ENCODE measurements at places on chromosomes 1 and 21.

DNA sequence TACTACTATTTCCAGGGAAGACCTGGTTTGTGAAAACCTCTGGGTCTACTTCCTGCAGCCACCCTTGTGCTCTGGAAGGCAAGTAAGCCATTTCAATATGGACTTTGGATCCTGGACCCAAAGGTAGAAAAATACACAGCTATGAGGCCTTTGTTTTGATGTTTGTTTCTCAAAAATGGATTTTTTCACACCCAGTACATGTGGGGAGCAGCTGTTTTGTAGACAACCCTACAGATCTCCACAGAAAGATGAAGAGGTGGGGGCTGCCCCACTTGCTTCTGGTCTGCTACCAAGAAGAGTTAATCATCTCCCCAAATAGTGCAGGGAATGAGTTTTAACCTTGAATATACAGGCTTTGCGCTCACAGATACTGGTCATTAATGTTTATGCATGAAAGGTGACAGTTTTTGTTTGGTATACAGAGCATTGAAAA is 29.2 kb downstream of the ZNF281 start:
- DNase-seq = no peak

GRCh38 chr1:1540818-1541628 is 599 bp upstream of the TMEM240 start:
- no peak for DNase-seq

GRCh38 chr1:50348449-50349241 is 74.6 kb downstream of the DMRTA2 start:
- peak; percentile 31 for DNase-seq

GRCh38 chr1:218341325-218341724 is 3.8 kb upstream of the TGFB2 start:
- DNase-seq = no peak

GRCh38 chr21:23982546-23982945 is 1624.7 kb downstream of the MRPL39 start:
- no peak for DNase-seq

DNA sequence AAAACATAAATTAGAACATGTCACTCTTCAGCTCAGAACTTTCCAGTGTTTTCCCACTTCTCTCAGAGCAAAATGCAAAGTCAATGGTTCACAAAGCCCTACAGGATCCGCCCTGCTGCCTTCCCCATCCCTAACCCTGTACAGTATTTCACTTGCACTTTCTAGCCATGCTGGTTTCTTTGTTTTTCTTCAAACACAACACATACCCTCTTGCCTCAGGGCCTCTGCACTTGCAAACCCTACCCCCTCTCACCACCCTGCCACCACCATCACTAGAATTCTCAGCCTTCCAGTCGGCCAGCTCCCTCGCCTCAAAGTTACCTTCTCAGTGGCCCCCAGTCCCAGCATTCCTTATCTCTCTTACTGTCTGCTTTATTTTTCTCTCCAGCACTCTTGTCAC is 17.6 kb downstream of the TEX35 start:
- no peak for DNase-seq

DNA sequence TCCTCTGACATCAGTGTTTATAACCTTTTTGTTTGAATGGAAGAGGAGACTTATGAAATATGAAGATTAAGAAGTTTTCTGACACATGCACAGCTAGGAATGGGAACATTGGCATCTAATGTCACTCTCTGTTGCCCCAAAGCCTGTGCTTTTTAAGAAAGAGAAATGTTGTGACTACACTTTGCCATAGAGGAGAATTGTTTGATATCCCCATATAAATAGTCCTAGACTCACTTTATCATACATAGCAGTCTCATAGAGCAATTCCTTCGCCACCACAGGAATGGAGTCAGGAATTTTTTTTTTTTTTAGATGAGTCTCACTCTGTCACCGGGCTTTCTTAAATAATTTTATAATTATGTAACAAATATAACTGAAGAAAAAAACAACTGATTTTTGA is 1.5 kb downstream of the KRTAP21-3 start:
- DNase-seq = no peak

DNA sequence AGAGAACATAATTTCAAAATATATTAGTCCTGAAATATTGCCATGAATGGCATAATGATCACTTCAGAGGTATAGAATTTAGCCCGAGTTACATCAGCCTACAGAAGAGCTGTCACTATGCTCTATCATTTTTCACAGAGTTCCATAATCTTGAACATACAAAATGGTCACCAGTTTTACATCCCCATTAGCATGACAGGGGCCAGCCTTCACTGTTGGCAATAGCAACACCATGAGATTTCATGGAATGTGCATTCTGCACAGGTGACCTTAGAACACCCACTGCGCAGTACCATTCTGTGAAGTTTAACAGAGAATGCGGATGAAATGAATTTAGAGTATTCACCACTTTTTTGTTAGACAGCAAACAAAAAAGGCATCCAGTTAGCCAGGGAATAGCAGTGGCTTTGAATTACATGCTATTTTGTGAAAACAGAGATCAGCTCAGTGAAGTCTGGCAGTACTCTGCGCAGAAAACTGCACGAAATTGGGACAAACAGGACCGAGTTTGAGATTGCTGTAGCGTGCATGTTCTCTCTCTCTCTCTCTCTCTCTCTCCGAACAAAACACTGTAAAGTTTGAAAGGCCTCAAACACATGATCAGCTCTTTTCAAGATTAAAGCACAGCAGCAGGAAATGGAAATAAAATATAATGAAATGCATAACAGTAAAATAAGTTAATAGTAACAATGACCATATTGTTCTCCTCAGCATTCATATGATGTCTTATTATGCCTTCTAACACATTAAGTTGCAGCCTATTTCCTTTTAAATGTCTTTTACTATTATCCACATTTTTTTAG is 349.3 kb downstream of the USH2A start:
- no peak for DNase-seq

DNA sequence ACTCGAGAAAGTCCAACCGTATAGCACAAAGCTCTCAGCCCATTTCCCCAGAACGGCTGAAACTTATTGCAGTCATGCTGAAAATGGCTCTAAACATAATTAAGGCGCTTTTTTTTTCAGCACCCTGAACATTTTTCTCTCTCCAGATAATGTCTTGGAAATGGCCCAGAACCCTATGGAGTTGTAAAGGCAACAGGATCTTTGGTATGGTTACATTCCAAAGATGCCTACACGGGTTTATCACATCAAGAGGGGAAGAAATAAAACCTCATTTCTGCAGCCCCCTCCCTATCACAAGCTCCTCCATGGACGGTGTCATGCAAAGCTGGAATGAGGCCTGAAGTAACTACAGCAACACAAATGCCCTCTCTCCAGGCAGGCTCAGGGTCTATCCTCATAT is 126.4 kb upstream of the GALNT2 start:
- peak; percentile 31 for DNase-seq

GRCh38 chr1:214426426-214426812 is 125.0 kb downstream of the PTPN14 start:
- no peak for DNase-seq

DNA sequence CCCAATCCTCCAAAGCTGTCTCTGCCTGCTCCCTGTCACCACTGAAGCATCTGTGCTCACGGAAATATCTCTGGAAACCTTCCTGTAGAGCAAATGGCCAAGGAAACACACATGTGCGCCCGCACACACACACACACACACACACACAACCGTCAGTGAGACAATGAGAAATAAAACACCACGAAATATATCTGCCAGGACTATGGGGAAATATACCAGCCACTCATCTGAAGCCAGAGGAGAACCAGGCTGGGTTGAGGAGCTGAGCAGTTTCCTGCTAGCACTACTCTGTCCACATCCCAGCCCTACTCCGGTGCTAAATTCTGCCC is 25.1 kb upstream of the PLXNA2 start:
- no peak for DNase-seq

DNA sequence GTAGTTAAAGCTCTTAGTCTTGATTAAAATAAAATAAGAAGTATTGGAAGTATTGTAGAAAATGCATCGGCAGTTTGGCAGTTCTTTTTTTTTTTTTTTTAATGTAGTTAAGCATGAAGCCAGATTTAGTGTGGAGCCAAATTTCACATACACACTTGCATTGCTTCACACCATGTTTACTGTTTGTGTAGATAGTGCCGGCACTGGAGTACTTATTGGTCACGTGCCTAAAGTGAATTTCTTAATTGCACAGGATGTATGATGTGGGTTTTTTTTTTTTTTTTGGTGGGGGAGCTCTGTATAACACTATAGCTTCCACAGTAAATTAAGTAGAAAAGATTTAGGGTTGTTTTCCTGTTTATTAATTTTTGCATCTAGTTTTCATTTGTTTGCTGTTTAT is 21.2 kb upstream of the TMEM61 start:
- DNase-seq = no peak

DNA sequence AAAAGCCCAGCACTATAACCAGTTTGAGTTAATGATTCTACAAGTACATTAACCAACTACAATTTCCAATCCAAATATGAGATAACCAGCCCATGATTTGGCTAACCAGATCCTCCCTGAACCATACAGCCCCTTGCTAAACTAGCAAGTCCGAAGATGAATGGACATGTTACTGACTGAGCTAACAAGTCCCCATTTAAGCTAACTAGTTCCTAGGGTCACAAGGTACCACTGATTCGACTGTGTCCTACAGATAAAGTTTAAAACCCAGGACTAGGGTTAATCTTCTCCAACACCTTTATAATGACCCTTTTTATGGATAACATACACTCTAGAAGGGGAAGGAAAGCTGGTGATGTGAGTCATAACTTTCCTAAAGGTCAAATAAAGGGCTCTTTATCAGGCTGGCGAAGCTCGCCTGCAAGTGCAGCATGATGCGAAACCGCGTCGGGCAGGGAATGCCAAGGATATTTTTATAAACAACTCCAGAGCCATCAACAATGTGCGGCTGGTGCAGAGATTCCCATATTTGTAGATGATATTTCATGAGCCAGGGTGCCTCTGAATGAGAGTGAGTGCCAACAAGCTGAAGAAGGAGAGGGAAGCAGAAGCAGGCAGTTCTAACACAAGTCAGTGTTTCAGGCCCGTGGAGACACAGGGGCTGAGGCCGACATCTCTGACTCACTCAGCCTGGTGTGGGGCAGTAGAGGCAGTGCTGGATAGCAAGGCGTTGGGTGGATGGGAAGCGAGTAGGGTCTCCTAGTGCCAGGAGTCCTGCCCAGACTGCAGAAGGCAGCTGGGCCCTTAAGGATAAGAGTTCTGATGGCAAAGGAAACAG is 75.6 kb upstream of the ROR1 start:
- no peak for DNase-seq

- no peak for DNase-seq
Measured at GRCh38 chr1:150484861-150485260, 2.4 kb upstream of the TARS2 start.

DNA sequence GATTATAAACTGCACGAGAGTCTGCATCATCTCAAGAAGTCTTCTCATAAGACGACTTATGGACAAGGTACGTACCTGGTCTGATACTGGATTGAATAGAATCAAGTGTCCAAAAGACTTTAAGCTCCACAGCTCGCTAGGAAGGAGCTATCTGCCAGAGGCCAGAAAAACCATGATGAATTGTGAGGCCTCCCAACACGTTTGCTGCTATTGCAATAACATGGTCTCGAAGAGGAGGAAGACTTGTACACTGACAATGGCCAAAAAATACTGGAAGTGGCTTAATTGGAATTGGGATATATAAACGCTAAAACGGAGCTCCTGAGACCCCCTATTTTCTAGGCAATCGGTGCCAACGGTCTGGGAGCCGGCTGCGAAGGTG is 534 bp downstream of the DNAJC28 start:
- DNase-seq = peak; percentile 14

GRCh38 chr1:30616759-30617158 is 106.6 kb downstream of the MATN1 start:
- DNase-seq = no peak

DNA sequence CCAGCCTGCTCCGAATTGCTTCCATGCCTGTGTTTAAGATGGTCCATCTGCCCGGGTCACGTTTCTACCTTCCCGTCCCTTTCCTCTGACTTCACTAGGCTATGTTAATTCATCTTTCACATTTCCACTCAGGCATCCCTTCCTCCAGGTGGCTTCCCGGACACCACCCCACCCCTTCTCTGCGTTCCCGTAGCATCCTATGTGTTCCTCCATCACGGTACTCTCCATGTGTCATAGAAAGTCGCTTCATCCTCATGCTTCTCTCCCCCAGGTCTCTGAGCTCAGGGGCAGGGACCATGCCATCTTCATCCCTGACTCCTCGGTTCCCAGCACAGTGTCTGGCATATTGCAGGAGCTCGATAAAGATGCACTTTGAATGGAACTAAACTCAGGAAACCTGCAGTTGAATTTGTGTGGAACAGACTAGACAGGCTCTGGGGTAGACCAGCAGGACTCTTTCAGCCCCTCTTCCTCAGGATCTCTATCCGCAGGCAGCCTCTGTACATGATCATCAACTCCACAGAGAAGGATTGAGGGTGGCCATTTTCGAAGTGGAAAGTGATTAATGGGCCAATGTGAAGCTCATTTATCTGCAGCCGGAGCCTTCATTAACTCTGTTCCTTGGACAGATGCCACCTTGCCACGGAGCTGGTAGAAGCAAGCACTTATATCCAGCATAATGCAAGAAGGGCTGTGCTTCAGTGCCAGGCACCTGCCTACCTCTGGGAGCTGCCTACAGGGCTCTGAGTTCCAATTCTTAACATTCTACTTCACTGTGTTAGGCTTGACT is 9.1 kb downstream of the C1orf226 start:
- no peak for DNase-seq

DNA sequence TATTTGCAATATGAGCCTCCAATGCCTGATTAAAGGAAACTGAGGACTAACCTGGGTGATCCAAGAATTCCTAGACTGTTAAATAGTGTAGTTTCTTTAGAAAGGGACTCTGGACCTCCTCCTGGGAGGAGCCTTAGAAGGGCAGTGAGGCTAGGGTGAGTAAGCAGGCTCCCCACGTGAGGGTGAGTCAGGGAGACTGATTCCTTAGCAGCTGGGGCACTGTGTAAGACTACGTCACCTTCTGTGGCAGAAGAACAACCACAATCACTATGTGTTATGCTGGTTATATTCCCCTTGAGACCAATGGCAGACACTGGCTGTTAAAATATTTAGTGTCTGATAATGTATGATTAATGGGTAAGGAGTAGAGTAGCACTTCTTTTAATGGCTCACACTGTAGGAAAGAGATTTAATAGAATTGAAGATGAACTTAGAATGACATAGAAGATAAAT is 53.3 kb upstream of the SYT14 start:
- DNase-seq = peak; percentile 92
